ENCODE measurements at places on chromosomes 2 and 18.

DNA sequence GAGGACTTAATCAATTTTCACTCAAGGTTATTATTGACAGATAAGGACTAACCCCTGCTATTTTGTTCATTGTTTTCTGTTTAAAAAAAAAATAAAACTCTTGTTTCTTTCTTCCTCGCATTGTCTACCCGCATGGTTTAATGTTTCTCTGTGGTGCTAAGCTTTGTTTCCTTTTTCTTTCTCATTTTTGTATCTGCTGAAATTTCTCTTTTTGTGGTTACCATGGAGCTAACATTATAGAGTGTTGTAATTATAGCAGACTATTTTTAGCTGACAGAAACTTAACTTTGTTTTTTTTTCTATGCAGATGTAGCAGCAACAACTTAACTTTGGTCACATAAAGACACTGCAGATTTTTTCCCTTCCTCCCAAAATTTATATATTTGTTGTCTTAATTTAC, 43.1 kb upstream of the CHN1 start:
- no peak for DNase-seq

DNA sequence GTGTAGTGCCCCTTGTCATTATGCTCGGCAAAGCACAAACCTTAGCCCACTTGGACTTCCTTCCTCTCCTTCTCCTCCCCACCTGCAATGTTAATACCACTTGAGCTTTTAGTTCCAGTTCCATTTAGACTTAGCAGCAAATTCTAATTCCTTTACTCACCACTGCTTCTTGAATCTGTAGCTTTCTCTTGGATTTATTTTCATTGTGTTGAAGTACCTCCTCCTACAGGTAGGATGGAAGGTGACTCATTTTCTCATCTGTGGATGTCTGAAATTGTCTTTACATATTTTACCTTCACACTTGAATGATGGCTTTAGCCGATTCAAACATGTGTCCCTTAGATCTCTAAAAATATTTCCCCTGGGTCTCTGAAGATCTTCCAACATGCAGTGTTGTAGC, 32.8 kb upstream of the BIN1 start:
- DNase-seq: peak; percentile 16

- DNase-seq: peak; percentile 55
Measured at GRCh38 chr2:185291035-185291647, 447.5 kb upstream of the FSIP2 start.

DNA sequence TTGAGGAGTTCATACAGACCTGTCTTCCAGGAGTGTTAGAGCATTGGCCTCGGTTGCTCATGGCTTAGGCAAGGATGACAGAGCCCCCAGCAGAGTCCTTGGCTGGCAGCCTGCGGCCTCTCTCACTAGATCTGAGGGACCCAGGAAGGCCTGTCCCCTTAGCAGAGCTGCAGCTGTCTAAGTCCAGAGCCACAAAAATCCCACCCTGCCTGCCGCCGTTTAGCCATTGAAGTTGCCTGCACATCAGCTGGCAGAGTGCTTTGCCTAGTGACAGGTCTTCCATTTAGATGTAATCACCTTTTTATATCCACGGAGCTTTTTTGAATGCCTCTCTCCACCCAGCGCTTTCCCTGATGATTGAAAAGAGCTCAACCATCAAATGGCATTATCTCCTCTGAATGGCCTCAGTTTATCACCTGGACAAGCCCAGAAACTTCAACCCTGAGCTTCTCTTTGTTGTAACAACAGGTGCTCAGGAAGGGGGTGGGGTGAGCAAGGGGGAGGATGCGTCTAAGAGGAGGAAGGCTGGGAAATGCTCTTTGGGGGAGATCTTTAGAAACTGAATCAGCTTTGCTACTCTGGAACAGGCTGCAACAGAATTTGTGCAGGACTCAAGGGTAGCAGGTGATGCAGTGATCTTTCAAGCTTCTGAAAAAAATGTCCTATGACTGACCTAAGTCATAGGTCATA, 71.9 kb downstream of the TNP1 start:
- no peak for DNase-seq

GRCh38 chr2:121529439-121530211, 1.1 kb upstream of the RNU4ATAC start:
- DNase-seq: peak; percentile 49

- no peak for DNase-seq
Measured at GRCh38 chr2:74576863-74577229, 22.3 kb downstream of the DOK1 start.

GRCh38 chr2:85288244-85288725, 39.5 kb downstream of the TGOLN2 start:
- no peak for DNase-seq

GRCh38 chr2:80687524-80687923, 383.0 kb upstream of the LRRTM1 start:
- DNase-seq: no peak

DNA sequence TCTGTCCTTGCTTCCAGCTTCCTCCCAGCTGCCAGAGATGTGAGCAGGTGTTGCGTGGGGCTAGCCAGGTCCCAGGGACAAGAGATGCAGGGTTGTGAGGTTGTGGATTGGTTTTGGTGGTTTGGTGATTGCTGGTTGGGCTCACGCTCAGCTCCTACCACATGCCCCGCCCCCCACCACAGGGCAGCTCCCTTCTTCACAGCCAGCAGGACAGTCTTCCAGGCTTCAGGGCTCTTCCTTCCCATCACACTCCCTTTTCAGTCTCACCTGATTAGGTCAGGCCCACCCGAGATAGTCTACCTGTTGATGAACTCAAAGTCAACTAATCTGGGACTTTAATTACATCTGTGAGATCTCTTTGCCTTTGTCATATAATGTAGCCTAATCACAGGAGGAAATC, 52.0 kb upstream of the GLI2 start:
- DNase-seq: no peak

DNA sequence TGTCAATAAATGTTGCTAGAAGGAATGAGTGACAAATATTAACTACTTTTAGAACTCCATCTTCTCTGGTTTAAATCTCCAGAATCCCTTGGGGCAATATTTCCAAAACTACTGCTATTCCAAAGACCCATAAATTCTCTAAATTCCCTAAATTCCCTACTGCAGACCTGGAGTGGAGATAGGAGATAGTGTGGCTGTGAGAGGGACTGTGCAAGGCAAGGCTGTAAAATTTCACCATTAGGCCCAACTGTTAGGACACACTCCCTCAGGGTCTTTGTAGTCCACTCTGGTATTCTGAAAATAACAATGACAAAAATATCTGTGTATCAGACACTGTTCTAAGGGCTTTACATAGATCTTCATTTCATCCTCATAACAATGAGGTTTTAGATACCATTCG, 67.9 kb downstream of the MYL12B start:
- no peak for DNase-seq

DNA sequence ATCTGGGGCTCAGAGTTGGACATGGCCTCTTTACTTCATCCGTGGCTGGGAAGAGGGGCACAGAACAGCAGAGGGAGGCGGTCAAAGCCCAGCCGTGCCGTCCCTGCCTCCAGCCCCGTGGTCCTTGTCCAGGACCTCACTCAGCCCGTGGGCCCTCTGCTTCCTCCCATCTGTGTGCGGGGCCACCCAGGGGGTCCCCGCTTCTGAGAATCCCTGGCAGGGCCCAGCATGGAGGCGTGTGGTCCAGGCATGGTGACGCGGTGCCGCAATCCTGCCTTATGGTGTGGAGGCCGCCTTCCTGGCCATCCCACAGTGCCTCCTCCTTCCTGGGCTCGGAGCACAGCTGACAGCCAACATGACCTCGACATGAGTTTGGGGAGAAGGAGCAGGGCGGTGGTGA, 232.6 kb downstream of the FAM210A start:
- no peak for DNase-seq

DNA sequence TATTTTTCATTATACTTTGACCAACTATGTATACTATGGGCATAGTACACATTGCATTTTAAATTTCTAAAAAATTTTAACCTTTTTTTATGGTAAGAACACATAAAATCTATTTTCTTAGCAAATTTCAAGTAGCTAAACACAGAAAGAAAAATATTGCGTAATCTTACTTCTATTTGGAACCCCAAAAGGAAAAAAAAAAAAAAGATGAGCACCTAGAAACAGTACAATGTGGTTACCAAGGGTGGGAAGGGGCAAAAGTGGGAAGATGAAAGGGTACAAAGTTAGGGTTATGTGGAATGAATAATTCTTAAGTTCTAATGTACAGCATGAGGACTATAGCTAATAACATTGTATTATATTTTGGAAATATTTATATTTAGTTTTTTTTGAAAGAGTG, 205.0 kb upstream of the EPHA4 start:
- DNase-seq: no peak

DNA sequence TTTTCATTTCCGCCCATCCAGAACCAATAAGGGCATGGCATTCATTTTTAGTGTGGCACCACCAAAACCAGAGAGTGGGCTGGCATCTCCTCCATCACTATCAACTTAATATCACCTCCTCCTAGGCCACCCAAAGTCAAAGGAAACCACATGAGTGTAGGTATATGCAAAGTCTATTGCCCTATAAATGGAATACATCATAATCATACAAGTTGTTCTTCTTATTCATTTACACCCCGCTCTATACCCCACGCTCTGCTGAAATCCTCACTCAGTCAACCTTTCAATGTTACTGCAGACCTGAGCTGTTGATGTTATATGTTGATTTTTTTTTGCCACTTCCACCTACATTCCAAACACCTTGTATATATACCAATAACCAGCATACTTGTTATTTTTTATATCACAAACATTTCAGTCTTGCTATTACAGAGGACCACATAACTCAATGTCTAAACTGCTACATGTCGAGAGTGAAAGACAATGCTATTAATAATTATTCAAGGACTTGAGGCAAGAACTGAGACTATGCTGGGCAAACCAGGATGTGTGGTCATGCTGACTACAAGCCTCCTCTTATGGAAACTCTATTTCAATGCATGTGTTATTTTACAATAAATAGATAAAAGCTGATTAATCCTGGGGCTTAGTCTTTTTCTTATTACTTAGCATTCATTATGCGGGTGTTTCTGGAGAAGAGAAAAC, 466.5 kb upstream of the ID2 start:
- no peak for DNase-seq

All from NAMALWA (cell line).